Vagina (tissue), 2 donors: ENCODE measurements at places on chromosomes 4 and X.
A peak's percentile ranks its signal among the peaks of the same experiment; 100 is the strongest.

DNA sequence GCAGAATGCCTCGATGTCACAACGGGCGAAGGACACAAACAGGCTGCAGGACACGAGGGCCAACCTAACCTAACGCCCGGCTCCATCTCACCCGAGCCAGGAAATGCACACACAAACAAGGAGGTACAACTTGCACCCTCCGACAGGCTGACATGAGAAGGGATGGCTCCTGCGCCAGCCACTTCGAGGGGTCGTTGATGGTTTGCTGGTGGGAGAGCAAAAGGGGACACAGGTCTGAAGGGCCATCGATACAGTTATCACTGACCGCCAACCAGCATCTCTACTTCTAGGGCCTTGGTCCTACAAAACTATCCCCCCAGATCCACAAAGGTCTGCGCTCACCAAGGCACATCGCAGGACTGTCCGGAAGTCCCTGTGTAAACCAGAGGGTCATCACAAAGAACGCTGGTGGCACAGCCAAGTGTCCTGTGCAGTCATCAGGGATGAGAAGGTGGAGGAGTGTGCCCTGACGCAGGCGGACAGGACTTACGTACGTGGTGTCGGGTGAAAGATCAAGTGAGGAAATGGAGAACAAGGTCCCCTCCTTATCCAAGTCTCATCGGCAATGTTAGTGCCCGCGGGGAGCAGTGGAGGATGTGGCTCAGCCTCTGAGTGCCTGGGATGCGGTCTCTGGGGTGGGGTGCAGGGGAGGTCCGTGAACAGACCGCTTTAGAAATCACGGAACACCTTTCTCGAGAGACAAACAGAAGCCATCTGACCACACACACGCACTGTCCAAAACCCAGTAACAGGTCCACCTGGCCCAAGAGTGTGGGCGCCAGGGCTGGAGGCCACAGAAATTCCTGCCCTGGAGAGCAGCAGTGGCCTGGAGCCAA is 7.0 kb downstream of the MXD4 start:
- peak overlapping the region; percentile 36 for H3K4me3 ChIP-seq
- peak overlapping the region; percentile 88 for H3K27ac ChIP-seq
- no peak for DNase-seq
- no peaks in the 10 kb centered on the region for H3K36me3 ChIP-seq
- H3K4me1 ChIP-seq, result peaks cover 64% of the 10 kb centered on the region

DNA sequence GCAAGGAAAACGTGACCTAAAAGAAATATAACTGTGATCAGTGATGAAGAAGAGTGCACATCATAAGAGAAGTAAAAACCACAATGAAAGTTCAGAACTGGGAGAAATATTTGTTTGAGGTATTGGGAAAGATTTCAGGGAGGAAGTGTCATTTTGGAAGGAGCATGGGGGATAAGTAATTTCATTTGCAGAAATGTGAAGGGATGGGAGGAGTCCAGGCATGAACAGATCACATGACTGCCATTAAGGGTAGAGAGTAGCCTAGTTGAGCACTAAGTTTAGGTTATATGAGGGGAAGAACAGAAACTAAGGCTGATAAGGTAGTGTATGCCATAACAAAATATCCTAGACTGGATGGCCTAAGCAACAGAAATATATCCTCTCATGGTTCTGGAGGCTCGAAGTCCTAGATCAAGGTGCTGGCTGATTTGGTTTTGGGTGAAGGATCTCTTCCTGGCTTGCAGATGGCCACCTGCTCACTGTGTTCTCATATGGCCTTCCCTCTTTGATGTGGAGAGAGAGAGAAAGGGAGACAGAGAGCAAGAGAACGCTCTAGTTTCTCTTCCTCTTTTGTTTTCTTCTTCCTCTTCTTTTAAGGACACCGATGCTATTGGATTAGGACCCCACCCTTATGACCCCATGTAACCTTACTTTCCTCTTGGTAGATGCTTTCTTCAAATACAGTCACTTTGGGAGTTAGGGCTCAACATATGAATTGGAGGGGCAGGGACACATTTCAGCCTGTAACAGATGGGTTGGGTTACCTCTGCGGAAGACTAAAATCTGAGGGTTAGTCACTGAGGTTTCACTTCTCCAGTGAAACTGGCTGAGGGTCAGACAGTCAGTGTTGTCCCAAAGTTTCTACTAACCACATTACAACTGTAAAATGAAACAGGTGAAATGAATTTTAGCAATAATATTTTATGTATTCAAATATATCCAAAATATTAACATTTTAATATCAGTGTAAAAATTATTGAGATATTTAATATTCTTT is 77.9 kb downstream of the EGF start:
- H3K36me3 ChIP-seq, result no peaks in the 10 kb centered on the region
- H3K4me3 ChIP-seq, result no peak overlapping the region
- DNase-seq, result no peak

DNA sequence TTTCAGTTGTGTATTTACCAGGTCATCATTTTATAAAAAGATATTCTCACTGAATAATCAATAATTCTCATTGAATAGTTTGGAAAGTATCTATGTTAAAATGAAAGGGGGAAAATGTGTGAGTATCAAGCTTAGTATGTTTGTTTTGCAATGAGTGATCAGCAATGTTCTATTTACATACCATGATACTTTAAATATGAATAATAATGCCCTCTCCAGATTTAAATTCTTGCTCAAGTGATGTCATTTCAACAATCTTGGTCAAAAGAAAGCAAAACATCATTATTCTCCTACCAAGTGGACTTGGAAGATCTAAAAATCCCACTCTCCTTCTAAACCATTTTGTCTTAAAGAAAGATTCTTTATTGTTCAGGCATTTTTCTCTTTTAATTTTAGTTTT is 42.1 kb upstream of the ANKRD50 start:
- H3K4me3 ChIP-seq, result no peak overlapping the region
- no peaks in the 10 kb centered on the region for H3K27me3 ChIP-seq
- no peaks in the 10 kb centered on the region for H3K4me1 ChIP-seq
- DNase-seq, result no peak

DNA sequence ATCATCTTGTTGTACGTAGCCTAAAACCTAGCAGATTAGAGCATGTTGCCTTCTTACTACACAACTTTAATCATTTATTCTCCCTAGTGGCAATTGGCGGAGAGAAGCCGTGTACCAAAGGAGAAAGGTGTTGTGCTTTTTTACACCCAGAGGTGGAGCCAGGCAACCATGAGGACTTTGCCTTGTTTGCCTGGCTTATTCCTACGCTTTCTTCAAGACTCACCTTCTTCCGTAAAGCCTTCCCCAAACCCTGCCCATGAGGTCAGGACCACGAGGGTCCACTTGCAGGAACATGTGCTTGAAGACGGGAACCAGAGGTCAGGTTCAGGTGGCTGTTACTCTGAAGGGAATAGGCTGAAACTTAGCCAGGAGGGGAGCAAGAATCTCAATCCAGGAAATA is 290.5 kb downstream of the RAB28 start:
- H3K27ac ChIP-seq, result no peak overlapping the region
- H3K4me3 ChIP-seq, result no peak overlapping the region
- no peaks in the 10 kb centered on the region for H3K36me3 ChIP-seq
- no peak for DNase-seq
- H3K27me3 ChIP-seq, result no peaks in the 10 kb centered on the region

GRCh38 chr4:13990596-13991589 is 363.4 kb upstream of the BOD1L1 start:
- no peak for DNase-seq
- H3K27me3 ChIP-seq, result no peaks in the 10 kb centered on the region
- no peak overlapping the region for H3K27ac ChIP-seq

DNA sequence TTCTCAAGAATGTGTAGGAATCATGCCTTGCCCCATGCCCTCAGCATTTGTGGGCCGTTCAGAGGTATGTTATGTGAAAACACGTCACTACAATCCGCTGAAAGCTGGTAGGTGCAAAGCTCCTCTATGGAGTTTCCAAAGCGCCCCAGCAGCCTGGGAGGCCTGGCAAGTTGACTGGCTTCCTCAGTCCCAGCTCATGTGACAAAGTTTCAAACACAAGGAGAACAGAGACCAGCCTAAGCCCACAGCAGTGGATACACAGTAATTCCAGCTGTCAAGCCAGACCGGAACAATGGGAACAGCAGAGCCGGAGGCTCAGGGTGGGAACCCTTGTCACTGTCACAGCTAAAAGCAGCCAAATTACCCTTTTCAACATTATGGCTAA is 33.5 kb downstream of the NAT8L start:
- H3K4me3 ChIP-seq, result no peak overlapping the region
- no peaks in the 10 kb centered on the region for H3K27me3 ChIP-seq
- no peaks in the 10 kb centered on the region for H3K36me3 ChIP-seq
- DNase-seq, result no peak

DNA sequence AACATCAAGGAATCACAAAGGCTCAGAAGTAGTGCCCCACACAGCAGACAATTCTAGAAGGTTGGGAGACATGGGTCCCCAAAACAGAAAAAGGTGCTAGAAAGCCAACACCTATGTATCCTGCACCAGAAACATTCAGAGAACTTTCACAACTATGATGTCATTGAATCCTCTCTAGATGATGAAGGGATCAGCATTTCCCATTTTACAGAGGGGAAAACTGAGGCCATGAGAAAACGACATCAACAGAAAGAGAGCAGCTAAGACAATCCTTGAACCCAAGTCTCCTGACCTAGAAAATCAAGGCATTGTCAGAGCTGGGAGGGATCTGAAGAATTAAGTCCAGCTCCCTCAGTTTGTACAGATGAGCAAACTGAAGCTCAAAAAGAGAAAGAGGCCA is 3.3 kb downstream of the KCND1 start:
- no peak for DNase-seq
- no peak overlapping the region for H3K4me3 ChIP-seq
- no peak overlapping the region for H3K27ac ChIP-seq
- H3K4me1 ChIP-seq, result peaks cover 8% of the 10 kb centered on the region

- H3K4me1 ChIP-seq, result no peaks in the 10 kb centered on the region
- DNase-seq, result no peak
- H3K27ac ChIP-seq, result no peak overlapping the region
- no peaks in the 10 kb centered on the region for H3K36me3 ChIP-seq
- no peaks in the 10 kb centered on the region for H3K27me3 ChIP-seq
- H3K4me3 ChIP-seq, result no peak overlapping the region
Measured at GRCh38 chrX:6384371-6384770, 150.5 kb downstream of the VCX3A start.

- H3K36me3 ChIP-seq, result no peaks in the 10 kb centered on the region
- DNase-seq, result no peak
- H3K4me1 ChIP-seq, result no peaks in the 10 kb centered on the region
- H3K4me3 ChIP-seq, result no peak overlapping the region
Measured at GRCh38 chr4:10701161-10701560, 16.6 kb upstream of the CLNK start.

GRCh38 chr4:159937595-159937994 is 834.7 kb downstream of the RAPGEF2 start:
- no peak overlapping the region for H3K27ac ChIP-seq
- no peaks in the 10 kb centered on the region for H3K27me3 ChIP-seq
- no peaks in the 10 kb centered on the region for H3K36me3 ChIP-seq
- no peak for DNase-seq
- H3K4me3 ChIP-seq, result no peak overlapping the region
- H3K4me1 ChIP-seq, result no peaks in the 10 kb centered on the region

DNA sequence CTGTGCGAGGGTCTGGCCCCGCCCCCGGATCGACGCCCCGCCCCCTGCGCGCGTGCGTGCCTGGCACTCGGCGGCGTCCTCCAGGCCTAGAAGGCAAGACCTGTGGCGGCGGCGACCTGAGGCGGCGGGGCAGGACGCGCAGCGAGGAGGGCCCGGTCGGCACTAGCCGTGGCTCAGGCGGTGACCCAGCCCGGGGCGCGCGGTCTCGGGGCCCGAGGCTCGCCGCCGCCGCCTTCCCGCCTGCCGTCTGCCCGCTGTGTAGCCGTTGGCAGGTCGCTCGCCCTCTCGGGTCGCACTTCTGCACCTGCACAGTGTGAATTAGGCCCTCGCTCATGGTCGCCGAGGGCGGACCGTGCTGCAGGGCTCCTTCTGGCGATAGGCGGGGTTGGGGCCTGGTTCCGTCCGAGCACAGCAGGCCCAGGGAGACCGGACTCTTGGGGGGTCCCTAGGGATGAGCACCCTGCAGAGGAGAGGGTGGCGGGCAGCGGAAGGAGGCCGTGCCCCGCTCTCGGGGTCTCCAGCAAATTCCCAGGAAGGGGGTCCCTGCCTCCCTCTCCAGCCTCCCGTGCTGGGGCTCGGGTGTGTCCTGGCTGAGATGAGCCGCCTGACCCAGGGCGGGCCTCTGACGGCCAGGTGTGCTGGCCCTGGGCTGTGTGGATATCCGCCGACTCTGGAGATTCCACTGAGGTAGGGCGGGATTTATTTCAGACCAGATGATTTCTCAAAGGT is 557 bp upstream of the FAM53A start:
- H3K27ac ChIP-seq, result peak overlapping the region; percentile 48
- H3K36me3 ChIP-seq, result no peaks in the 10 kb centered on the region
- H3K4me3 ChIP-seq, result peak overlapping the region; percentile 81
- H3K27me3 ChIP-seq, result no peaks in the 10 kb centered on the region
- H3K4me1 ChIP-seq, result peaks cover 19% of the 10 kb centered on the region

DNA sequence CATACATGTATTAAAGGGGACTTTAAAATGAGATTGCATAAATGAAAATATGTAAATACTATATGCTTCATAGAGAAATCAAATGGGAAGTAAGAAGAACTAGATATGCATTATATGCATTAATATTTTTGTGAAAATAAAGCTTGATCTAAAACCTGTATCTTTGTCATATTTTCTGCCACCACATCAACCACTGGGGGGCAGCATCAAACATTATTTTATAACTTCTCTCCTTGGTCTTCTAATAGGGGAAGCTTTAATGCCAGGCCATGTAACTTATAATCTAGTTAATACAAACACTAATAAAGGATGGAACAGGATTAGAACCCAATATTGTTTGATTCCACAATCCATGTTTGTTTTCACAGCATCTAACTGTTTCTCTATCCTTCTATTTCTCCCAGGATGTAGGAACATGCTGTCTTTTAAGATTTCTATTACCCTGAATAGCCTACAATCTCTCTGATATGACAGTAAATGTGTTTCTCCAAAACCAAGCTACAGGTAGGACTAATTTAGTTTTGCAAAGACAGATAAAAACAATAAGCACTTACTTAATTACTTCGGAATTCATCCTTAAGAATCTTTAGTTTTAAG is 10.0 kb downstream of the QRFPR start:
- no peak for DNase-seq
- H3K36me3 ChIP-seq, result no peaks in the 10 kb centered on the region
- H3K4me3 ChIP-seq, result no peak overlapping the region
- H3K27me3 ChIP-seq, result no peaks in the 10 kb centered on the region
- H3K4me1 ChIP-seq, result no peaks in the 10 kb centered on the region
- no peak overlapping the region for H3K27ac ChIP-seq

GRCh38 chrX:30688641-30689040 is 35.4 kb downstream of the GK start:
- no peaks in the 10 kb centered on the region for H3K27me3 ChIP-seq
- no peaks in the 10 kb centered on the region for H3K4me1 ChIP-seq
- DNase-seq, result no peak
- no peak overlapping the region for H3K4me3 ChIP-seq
- no peaks in the 10 kb centered on the region for H3K36me3 ChIP-seq

GRCh38 chr4:100649417-100649816 is 131.6 kb upstream of the EMCN start:
- no peaks in the 10 kb centered on the region for H3K36me3 ChIP-seq

- H3K4me3 ChIP-seq, result no peak overlapping the region
- no peaks in the 10 kb centered on the region for H3K4me1 ChIP-seq
- no peaks in the 10 kb centered on the region for H3K27me3 ChIP-seq
- H3K27ac ChIP-seq, result no peak overlapping the region
- DNase-seq, result no peak
Measured at GRCh38 chr4:55431710-55432336, 36.1 kb downstream of the TMEM165 start.
